SK-N-DZ (cell line): ENCODE measurements at places on chromosomes 7 and 10.

GRCh38 chr10:86580521-86580891, 58.9 kb upstream of the WAPL start:
- no peak for DNase-seq

GRCh38 chr10:122471531-122472177, 10.3 kb downstream of the HTRA1 start:
- no peak for DNase-seq

DNA sequence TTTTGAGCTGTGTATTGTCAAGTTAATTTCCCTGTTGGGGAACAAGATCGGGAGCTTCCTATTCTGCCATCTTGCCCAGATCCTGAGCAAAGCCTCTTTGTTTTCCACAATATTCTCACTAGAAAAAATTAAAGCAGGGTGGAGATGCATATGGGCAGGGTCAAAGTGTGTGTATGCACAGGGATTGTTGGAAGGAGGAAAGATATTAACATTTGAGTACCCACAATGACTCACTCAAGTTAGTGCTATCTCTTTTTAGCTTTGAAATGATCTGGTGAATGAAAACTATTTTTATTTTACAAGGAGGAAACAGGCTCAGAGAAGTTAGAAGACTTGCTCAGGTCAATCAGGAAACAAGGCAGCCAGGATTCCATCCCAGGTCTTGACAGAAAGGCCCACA, 6.7 kb upstream of the BTBD16 start:
- no peak for DNase-seq

- DNase-seq: no peak
These were observed 61.1 kb downstream of the PKD1L1 start for GRCh38 chr7:47887016-47887640.

- no peak for DNase-seq
These were observed 11.6 kb downstream of the NKX6-2 start for GRCh38 chr10:132774181-132774901.

DNA sequence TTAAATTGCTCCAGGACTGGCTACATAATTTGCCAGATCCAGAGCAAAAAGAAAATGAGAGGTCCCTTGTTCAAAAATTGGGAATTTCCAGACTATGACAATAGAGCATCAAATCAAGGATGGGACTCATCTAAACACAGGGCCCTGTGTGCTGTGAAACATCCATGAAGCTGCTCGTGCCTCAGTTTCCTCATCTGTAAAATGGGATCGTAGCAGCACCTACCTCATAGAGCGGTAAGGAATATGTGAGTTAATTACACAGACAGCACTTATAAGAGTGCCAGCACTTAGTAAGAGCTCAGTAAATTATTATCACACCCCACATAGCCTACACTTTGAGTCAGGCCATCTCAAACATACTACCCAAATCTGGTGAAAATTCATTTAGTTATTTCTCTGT, 135.9 kb upstream of the RHEB start:
- no peak for DNase-seq
